ENCODE measurements at places on chromosomes 6 and 20.

GRCh38 chr20:8394308-8394945 lies 262.4 kb downstream of the PLCB1 start:
- no peak for DNase-seq

DNA sequence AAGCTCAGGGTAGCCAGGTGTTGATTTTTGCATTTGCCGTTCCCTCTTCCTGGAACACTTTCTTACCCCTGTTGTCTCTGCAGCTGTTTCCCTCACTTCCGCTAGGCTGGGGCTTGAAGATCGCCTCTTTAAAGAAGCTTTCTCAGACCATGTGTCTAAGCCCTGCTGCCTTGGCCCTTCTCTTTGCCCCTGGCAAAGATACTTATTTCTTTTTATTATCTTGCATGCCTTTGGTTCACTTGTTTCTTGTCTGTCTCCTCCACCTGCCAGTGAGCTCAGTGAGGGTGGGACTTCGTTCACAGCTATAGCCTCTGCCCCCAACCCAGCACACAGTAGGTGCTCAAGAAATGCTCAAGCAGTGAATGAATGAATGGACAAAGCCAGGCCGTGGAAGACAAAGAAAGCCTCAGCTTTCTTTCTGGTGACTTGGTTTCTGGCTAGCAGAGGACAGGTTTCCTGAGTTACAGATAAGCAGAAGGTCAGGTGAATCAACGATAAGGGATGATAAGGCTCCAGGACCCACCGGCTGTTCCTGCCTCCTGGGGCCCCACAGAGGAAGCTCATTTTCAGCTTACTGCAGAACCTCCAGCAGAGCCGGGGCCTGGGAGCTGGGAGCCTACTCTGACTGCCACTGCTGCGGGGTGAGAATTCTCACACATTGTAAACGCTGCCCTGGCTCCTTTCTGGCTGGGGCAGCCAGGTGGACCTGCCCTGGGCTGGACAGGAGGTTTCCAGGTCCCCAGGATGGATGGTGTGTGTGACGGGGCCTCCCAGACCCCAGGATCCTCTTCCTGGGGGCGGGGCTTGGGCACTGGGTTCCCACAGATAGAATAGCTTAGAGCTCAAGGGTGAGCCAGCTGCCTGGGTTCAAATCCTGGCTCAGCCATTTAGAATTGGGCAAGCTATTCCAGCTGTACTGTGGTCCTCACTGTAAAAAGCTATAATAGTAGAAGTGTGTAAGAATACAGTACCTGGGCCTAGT lies 29.8 kb downstream of the SNAI1 start:
- no peak for DNase-seq

GRCh38 chr6:10401632-10402223 lies 13.1 kb downstream of the TFAP2A start:
- DNase-seq: no peak

DNA sequence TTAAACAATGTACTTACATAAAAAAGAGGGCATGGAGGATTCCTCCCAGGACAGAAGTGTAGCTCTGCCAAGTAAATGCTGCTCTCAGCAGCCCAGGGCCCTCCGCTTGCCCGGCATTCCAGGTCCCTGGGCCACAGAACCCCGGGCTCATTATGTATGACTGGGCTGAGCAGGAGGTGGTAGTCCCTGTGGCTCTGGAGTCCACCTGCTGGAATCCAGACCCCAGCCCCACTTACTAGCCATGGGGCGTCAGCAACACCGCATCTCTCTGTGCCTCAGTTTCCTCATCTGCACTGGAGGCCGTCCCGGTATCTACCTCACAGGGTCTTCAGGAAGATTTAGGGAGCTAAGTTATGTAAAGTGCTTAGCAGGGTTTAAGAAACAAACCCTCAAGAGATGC lies 55.4 kb downstream of the PSMG4 start:
- no peak for DNase-seq

DNA sequence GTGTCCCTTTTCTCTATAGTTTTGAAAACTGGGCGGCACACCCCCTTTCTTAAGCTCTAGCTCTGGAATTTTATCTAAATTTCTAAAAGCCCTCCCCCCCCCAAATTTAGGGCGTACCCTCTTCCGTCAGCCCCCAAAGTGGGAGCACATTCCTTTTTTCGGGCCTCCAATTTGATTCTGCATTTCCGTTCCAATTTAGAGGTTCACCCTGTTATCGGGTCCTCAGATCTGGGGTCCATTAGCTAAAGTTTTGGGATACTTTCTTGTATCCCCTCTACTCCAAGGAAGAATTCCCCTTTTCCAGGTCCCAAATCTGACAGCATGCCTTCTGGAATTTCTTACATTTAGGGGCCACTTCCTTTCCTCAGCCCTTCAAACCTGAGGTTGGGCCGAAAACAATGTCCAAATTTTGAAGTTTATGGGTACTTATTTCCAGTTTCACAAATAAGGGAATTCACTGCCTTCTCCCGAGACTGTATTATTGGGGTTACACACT lies 796 bp downstream of the PHF20 start:
- no peak for DNase-seq

- no peak for DNase-seq
These were observed 545.6 kb upstream of the MAP3K7 start for GRCh38 chr6:91132461-91132860.

GRCh38 chr6:105850261-105851112 lies 235.6 kb upstream of the PRDM1 start:
- DNase-seq: no peak

DNA sequence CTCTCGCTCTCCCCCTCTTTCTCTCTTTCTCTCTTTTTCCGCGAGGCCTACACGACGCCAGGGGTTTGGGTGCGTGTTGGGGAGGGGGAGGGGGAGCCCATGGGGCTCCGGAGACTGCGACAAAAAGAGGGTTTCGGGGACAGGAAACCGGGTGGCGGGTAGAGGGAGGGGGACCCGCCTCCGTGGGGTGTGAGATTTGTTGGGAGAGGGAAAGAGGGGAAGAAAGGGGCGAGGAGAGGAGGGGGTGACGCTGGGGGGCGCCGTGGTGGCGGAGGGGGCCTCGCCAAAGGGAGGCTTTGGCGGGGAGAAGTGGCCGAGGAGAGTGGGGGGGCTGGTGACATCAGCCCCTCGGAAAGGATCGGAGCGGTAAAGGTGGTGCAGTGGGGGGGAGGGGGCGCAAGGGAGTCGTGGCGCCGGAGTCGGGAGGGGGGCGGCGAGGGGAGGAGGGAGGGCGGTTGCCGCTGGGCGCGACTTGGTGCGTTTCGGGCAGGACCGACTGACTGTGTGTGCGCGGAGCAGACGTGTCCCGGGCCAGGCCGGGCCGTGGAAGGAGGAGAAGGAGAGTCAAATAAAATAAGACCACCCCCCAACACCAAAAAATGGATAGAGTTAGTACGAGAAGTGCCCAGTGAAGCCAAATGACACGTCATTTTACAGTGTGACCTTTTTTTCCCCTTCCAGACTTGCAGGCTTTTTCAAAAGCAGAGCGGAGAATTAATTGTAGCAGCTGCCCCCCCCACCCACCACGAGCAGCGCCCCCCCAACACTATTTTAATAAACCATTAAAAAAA lies 39.8 kb downstream of the GNAS start:
- peak; percentile 63 for DNase-seq

DNA sequence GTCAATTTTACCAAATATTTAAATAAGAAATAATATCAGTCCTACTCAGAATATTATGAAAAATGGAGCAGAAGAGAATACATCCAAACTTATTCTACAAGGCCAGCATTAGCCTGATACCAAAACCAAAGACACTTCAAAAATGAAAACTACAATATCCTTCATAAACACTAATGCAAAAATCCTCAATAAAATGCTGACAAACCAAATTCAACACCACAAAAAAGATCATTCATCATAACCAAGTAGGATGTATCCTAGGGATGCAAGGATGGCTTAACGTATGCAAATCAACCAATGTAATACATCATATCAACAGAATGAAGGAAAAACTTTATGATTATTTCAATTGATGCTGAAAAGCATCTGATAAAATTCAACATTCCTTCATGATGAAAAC lies 352.4 kb upstream of the ADGRB3 start:
- DNase-seq: no peak

- DNase-seq: no peak
These were observed 27.0 kb upstream of the ECI2 start for GRCh38 chr6:4162370-4162769.

DNA sequence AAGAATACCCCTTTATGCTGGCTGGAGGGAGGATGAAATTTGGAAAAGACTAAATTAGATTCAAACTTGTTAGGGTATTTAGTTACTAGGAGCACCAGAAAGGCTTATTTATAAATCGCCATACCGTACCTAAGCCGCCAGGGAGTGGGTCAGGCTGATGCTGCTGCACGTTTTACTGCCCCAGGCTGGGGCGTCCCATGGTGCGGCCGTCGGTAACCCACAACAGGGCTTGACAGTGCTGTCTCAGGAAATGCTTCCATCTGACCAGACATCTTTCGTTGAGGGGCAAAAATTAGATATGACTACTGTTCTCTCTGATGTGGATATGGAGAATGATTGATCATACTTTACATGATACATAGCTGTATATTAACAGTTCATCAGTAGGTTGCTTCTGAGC lies 52.9 kb downstream of the ARID1B start:
- DNase-seq: no peak

GRCh38 chr6:53956068-53956711 lies 155.1 kb upstream of the MLIP start:
- peak; percentile 10 for DNase-seq

DNA sequence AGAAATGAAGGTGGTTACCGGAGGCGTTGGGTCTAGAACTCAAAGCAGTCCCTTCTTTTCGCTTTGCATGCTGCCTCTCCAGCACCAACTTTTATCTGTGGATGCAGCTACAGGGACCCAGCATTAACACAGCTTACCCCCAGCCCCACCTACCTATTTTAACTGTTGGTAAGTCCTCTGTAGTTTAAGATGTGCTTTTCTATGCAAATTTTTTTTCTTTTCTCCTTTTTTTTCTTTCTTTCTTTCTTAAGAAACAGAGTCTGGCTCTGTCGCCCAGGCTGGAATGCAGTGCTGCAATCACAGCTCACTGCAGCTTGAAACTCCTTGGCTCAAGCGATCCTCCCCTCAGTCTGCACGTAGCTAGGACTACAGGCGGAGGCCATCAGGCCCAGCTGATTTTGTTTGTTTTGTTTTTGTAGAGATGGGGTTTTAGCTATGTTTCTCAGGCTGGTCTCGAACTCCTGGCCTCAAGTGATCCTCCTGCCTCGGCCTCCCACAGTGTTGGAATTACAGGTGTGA lies 6.5 kb upstream of the USP45 start:
- no peak for DNase-seq

GRCh38 chr6:103886951-103887350 lies 972.8 kb downstream of the HACE1 start:
- DNase-seq: no peak

DNA sequence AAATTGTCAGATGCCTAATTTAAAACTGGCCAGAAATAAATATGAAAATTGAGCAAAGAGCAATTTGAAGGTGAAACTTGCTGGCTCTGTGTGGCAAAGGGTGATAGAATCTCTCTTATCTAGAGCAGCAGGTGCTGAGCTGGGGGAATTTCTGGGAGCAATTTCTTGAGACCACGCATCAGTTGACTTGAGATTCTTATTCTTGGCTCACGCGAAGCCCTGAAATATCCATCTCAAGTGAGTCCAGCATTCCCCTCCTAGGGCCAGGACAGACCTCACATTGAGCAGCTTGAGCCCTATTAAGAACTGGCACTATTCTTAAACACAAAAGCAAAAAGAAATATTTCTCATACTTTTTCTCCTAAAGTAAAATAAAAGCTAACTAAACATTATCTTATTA lies 66.3 kb downstream of the MAP7 start:
- no peak for DNase-seq

DNA sequence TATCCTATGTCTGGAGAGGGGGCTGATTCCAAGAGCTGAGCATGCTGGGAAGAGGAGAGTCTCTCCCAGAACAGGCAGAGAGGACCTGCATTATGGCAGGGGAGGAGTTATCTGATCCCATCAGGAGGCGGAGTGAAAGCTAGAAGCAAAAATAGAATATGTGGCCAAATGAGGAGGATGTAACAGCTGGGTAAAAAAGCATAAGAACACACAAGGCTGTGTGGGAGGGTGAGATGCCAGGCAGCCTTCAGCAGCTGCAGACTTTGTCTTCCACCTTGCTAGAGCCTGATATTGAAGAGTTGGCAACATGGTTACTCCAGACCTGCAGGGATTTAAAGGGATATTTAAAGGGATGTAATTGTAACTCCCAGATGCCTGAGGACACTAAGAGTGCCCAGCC lies 167.1 kb downstream of the PTPRT start:
- DNase-seq: no peak

DNA sequence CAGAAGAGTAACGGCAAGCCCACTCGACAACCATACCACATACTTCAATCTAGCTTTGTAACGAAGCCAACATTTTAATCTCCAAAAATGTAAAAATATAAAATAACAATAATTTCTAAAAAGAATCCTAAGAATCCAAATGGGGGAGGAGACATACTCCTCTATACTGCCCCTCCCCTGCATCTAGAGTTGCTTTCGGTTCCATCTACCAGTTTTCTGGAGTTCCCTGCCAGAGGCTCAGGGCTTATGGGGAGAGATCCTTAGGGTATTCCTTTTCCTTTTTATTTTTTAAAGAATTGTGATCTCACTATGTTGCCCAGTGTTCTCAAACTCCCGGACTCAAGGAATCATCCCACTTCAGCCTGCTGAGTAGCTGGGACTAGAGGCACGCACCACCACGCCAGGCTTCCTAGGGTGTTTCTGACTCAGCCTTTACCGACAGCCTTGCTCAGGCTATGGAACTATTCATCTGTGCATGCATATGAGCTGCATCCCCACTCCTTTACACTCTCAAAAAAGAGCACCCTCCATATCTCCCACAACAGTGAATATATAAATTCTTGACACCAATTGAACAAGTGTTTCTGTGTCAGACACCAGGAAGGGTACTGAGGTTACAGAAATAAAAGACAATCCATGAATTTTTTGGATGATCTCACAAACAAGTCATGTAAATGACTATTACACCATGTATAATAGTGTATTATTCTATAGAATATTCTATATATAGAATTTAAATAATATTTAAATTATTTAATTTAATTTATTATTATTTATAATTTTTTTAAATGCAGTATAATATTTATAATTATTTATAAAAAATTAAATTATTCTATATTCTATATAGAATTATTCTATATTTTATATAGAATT lies 40.7 kb upstream of the UBR2 start:
- no peak for DNase-seq

GRCh38 chr6:163337958-163338357 lies 76.6 kb upstream of the QKI start:
- DNase-seq: no peak

GRCh38 chr6:49937811-49938210 lies 26.2 kb downstream of the DEFB114 start:
- no peak for DNase-seq

GRCh38 chr6:31575335-31575901 lies at the start of gene TNF:
TNF (plus strand) TSS chr6:31575565; CDS start chr6:31575742, 177 bp downstream.
- peak; percentile 93 for DNase-seq

All from stimulated activated CD4-positive, alpha-beta T cell treated with anti-CD3 and anti-CD28 coated beads, Interleukin-12 subunit alpha, Interleukin-12 subunit beta, amount 100 ng/mL, for 48 hours (primary cell).